Suppressor macrophage treated with lipopolysaccharide for 4 hours (primary cell): ENCODE measurements at places on chromosomes 4 and X.
A peak's percentile ranks its signal among the peaks of the same experiment; 100 is the strongest.

DNA sequence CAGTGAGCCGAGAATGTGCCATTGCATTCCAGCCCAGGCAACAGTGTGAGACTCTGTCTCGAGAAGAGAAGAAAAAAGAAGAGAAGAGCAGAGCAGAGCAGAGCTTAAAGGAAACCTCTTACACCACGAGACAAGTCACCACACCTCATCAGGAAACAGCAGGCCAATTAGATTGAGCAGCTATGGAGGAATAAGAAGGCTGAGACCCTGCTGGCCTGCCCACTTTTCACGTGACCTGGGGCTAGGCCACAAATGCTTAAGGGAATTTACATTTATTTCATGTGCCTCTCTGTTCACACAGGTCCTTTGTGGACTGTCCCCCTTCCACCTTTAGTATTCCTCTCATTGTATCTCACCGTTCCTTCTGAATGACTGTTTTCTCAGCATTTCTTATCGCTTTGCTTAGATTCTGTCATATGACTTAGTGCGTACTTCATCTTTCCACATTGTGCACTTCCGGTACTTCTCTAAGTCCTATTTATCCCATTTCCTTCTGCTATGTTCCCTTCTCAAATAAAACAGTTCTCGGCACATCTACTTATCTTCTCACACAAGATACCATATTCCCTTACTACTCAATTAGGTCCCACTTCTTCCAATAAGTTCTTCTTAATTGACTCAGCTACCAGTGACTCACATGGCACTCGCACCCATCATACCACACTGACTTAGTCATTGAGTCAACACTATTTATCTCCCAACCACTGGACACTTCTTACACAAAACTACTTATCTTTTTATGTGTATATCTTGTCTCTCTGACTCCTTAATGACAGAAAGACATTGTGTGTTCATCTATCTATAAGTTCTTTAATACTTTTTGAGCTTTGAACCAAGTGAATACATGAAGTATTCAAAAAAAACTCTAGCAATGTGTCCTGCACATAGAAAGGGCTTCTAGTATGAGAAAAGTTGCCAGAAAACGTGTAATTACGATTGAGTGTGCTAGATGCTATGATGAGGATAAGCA lies 11.0 kb downstream of the CUL4B start:
- DNase-seq = peak; percentile 35

GRCh38 chrX:23578079-23578478 lies 89.2 kb upstream of the PRDX4 start:
- no peak for DNase-seq

DNA sequence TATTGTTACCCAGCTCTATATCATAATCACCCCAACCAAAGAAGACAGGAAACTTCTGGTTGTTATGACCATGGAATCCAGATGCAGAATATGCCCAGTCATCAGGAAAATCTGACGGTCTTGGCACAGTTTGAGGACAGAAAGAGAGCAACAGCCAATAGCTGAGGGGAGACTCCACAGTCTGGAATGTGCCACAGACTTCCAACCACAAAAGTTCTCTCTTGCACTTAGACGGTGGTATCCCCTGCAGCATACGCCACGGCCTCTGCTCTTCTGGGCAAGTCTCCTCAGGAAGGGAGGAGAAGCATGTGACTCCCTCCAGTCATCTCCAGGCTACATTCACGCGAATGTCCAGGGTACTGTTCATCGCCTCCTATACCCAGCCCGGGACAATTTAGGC lies 18.4 kb downstream of the ZNF827 start:
- DNase-seq = no peak

GRCh38 chr4:29536745-29537144 lies 1183.4 kb upstream of the PCDH7 start:
- no peak for DNase-seq

- no peak for DNase-seq
Observed at GRCh38 chrX:39397561-39398199, 596.4 kb downstream of the MID1IP1 start.
